ENCODE measurements at places on chromosomes 13 and 19.

DNA sequence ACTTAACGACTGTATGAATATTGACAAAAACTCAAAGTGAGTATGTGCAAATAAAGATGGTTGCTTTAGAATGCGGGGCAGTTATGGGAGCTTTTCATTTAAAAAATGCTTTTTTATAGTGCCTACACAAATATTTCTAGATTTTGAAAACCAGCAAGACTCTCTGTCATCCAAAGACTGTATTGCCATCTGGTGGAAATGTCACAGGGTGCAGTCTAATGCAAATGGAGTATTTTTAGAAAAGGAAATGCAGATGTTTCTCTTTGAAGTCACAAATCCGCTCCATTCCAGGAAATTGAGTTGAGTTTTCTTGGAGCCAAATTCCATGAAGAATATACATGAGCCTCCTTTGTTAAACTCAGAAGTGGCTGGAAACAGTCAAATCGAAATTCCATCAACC, 2.3 kb upstream of the C1QTNF9B start:
- DNase-seq = no peak

GRCh38 chr13:112444416-112445399, 68.6 kb downstream of the SPACA7 start:
- DNase-seq = no peak

GRCh38 chr19:31962561-31962996, 382.8 kb upstream of the ZNF507 start:
- no peak for DNase-seq

DNA sequence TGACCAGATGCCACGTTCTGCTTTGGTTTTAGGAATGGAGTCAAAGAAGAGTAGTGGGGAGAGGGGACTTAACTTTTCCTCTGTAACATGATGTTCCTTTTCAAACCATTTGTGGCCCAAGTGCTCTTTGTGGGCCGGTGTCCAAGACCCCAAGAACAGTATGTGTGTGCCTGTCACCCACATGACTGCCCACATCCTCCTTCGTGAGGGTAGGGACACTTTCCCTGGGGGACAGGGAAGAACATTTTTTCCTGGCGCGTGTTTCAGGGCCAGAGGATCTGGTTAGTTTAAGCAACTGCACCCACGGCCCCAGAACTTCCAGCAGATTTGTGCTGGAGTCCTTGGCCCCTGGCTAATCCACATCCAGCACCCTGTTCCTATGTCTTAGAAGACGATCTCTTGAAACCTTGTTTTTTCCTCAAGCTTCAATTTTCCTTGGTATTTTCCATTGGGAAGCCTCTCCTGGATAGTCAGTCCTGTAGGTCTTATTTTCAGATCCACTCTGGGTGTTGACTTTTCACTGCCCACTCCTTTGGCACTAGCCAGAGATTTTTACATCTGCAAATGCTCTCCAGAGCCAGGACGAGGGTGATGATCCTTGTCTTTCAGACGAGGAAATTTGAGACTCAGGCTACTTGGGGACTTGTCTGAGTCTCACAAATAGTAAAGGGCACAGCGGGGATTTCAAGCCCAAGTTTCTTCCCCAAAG, 10.8 kb upstream of the CCDC97 start:
- no peak for DNase-seq

GRCh38 chr19:33064458-33064791, 263 bp downstream of the RHPN2 start:
- DNase-seq = no peak
